Activated naive CD4-positive, alpha-beta T cell treated with anti-CD3 and anti-CD28 coated beads for 36 hours (primary cell): ENCODE measurements at places on chromosomes 16 and 17.
A peak's percentile ranks its signal among the peaks of the same experiment; 100 is the strongest.

DNA sequence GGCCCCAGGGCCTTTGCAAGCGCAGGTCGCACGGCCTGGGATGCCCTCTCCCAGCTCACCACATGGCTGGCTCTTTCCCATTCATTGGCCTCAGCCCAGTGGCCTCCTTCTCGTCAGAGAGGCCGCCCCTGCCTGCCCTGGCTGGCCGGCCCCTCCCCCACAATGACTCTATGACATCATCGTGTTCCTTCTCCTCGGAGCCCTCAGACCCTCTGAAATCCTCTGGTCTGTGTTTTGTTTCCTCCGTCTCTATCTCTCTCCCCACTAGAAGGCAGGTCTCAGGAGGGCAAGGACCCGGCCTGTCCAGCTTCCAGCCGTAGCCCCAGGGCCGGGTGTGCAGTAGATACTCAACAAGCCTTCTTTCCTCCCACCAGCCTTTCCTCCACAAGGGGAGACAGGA lies 164.8 kb upstream of the FOXF1 start:
- DNase-seq, result no peak

DNA sequence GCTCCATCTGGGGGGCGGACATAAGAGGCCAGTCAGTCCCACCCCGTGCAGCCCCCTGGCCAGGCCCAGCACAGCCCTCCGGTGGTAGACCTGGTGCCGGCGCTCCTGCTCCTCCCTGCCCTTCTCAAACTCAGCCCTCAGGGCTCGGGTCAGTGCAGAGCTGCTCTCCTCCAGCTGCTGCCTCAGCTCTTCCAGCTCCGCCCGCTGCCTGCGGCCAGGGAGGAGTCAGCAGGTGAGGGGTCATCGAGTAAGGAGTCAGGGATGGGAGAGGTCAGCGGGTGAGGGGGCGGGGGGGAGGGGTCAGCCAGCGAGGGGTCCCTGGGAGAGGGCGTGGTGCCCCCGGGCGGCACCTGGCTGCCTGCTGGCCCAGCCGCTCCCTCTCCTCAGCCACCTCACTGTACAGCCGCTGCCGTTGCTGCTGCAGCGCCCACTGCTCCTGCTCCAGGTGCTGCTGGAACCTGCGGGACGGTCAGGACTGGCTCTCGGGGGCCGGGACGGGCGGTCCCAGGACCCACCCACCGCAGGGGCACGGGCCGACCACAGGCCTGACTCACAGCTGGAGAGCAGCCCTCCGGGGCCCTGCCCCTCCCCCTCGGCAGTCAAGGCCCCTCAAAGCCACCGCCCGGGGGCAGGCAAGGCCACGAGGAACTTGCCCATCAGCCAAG lies 26.5 kb upstream of the AATK start:
- DNase-seq, result no peak

DNA sequence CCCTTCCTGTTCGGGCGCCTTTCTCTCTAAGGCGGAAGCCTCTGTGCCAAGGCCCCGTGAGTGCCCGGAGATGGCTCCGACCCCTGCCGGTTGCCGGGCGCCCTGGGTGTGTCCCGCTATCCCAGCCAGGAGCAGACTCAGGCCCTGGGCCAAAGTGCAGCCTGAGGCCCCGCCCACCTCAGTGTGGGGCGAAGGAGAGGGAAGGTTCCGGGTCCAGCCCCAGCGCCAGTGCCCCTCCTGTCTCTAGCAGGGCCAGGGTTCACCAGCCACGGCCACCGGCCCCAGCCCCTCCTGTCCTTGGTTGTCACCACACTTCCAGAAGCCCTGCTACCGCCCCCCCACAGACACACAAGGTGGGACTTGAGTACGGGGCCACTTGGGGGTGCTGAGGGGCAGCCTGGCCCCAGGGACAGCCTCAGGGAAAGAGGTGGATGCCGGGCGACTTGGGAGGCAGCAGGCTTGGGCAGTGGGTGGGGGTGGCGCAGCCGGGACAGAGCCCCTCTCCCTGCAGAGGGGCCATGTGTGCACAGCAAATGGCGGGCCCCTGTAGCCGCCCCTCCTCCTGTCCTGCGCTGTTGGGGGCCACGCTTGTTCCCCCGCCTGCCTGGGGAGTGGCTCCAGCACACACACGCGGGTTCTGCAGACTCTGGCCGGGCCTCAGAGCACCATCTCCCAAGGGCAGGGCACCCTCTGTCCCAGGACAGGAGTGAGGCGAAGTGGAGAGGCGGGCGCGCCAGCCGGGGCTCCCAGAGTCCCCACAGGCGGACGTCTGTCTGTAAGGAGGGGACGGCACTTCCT lies 6.0 kb downstream of the C1QTNF8 start:
- no peak for DNase-seq

DNA sequence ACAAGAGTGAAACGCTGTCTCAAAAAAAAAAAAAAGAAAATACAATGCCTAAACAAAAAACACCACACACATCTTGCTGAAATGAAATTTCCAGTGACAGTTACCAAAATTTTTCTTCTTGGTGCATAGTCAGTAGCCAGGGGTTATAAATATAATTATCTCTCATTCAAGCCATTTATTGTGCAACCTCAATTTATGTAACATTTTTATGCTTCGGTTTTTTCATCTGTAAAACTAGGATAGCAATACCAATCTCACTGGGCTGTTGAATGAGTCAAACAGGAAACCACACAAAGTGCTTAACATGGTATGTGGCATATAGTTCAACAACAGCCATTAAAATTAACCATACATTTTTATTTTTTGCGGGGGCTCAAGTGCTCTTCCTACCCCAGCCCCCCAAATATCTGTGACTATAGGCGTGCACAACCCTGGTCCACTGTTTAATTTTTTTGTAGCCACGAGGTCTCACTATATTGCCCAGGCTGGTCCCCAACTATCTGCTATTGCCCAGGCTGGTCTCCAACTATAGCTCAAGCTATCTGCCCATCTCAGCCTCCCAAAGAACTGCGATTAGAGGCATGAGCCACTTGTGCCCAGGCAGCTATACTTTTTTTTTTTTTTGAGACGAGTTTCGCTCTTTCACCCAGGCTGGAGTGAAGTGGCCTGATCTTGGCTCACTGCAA lies 2.6 kb downstream of the COG4 start:
- DNase-seq, result peak; percentile 22

DNA sequence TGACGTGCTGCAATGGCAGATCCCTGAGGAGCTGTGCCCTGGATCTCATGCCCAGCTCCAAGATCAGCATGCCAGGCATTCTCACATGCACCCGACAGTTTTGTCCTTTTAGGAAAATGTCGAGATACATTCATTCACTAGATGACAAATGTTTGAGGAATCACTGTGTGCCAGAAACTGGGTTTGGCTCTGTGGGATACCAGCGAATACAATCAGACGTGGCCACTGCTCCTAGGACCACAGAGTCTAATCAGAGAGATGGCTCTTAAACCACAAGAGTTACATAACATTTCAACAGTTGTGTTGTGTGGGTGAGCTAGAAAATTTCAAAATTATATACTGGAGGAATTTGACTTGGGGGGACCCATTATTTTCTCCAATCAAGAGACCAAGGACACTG lies 579.7 kb downstream of the CDH13 start:
- no peak for DNase-seq

- DNase-seq, result no peak
These were observed 14.9 kb downstream of the IGFBP4 start for GRCh38 chr17:40457964-40458791.

- no peak for DNase-seq
These were observed 15.8 kb downstream of the CACNG5 start for GRCh38 chr17:66850692-66851091.

- no peak for DNase-seq
These were observed 957.6 kb upstream of the SOX9 start for GRCh38 chr17:71163121-71163812.

DNA sequence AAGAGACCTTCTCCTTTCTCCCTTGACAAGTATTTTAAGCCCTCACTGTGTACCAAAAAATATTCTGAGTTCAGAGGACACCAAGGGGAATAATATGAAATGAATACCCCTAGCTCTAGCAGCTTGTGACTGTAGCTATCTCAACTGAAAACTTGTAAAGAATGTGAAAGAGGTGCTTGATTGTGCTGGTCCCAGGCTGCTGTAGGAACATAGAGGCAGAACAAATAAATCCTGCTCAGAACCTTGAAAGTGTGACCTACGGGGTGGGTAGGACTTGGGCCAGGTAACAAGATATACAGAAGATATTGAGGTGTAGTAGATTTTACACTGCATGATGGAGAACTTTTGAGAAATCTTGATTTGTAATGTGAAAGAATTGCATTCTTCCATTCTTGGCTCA lies 606.8 kb downstream of the TOX3 start:
- no peak for DNase-seq

DNA sequence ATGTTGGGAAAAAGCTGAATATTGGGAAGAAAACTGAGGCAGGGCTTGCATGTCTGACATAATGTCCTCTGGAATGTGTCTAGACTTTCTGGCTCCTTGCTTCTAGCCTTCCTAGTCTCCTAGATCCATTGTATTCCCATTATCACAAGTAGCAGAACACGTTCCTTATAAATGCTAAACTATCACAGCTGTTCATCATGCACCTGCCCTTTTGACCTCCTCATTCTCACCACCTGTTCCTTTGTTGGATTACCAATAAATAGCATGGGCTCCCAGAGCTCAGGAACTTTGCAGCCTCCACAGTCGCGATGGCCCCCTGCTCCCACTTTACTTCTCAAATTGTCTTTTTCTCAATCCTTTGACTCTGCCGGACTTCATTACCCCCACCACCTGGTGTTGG lies 49.7 kb downstream of the ACSM1 start:
- no peak for DNase-seq

DNA sequence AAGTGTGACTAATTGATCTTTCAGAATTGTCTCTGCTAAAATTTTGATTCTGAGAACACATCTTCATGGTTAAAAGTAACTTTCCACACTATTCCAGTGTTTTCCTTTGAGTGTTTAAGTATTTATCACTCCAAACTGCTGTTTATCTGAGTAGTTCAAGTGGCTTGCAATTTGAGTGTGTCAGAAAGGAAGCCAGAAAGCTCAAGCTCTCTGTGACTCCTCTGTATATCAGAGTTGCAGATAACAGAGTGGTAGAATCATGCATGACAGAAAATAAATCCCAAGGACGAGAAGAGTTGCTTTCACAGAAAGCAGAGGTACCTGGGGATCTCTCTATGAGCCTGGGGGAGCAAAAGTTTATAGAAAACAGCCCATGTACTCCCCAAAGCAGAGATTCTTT lies 130.0 kb downstream of the CYB561 start:
- DNase-seq, result no peak

- DNase-seq, result no peak
These were observed at the start of gene RRAD for GRCh38 chr16:66925322-66925840. TSS of gene RRAD (minus strand) at chr16:66925535. CDS start at chr16:66925179, 356 bp downstream.

- peak; percentile 13 for DNase-seq
These were observed 80.7 kb downstream of the PLD6 start for GRCh38 chr17:17125136-17126084.

GRCh38 chr17:79948406-79948944 lies 87.2 kb downstream of the TBC1D16 start:
- no peak for DNase-seq

DNA sequence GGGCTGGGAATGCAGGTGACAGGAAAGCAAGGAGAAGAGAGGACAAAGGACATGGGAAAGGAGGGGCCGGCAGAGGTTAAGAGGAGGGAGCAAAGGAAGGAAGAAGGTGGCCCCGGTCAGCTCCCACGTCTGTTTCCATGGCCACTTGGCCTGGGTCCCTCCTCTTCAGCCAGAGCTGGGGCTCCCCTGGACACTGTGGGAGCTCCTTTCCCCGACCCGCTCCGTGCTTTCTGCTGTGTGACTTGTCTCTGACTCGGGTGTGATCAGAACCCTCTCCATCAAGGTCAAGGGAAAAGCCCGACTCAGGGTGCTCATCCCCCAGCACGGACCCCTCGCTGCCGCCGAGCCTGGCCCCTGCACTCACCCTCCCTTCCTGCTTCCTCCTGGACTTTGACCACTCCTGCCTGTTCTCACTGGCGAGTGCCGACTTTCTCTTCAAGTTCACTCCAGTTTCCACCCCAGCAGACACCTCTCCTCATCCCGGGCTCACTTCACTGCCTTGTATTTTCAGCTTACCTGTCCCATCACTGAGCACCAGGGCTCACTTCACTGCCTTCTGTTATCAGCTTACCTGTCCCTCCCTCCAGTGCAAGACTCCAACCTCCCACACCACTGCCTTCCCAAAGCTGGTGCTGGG lies 61.2 kb downstream of the MEAK7 start:
- no peak for DNase-seq

DNA sequence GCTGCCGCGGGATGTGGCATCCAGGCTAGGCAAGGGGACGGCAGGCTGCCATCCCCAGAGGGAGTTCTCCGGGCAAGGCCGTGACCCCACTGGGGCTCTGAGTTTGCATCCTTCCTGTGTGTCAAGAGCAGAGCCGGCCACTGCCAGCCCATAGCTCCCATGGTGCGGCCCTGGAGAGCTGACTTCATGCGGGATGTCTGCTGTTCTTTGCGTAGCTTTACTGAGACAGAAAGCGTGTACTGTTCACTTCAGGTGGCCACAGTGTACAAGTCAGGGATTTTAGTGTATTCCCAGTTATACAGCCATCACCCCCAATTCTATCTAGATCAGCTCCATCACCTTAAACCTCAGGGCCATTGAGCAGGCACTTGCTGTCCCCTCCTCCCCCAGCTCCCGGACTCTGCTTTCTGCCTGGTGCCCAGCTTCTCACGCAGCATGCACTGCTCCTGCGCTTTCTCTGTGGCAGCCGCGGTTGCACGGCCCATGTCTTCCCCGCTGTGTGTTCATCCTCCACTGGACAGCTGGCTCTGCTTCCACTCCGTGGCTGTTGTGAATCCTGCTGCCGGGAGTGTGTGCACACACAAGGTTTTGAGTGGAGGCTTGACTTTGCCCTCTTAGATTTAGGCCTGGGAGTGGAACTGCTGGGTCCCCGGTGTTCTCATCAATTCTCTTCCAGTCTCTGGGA lies 71.2 kb downstream of the KLHDC4 start:
- no peak for DNase-seq

- no peak for DNase-seq
These were observed 69.9 kb downstream of the RPTOR start for GRCh38 chr17:80614332-80615047.

DNA sequence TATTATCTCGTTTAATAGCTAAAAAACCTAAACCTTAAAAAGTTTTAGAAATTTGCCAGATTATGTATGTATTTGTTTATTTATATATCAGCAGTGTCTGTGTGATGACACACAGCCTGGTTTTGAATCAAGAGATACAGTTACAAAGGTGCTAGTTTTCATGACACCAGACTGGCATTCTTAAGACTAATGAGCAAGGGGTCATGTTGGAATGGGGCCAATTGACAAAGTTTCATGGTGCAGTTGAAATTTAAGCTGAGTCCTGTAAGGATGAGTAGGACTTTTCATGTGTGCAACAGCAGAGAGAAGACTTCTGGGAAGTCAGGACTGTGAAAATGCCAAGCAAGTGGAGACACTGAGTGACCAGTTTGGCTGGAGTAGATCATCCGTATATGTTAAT lies 3.2 kb upstream of the KRT10 start:
- no peak for DNase-seq

- DNase-seq, result no peak
These were observed 8.9 kb downstream of the DUSP3 start for GRCh38 chr17:43769859-43770258.

- no peak for DNase-seq
These were observed 69.4 kb downstream of the RPH3AL start for GRCh38 chr17:282912-283882.

GRCh38 chr16:12240036-12240435 lies 263.5 kb downstream of the SNX29 start:
- no peak for DNase-seq
